ENCODE measurements at places on chromosomes 6 and 20.

GRCh38 chr20:38112261-38112929, 52.7 kb downstream of the TGM2 start:
- no peak for DNase-seq

GRCh38 chr6:57256541-57256940, 34.4 kb upstream of the RAB23 start:
- DNase-seq: peak; percentile 69

DNA sequence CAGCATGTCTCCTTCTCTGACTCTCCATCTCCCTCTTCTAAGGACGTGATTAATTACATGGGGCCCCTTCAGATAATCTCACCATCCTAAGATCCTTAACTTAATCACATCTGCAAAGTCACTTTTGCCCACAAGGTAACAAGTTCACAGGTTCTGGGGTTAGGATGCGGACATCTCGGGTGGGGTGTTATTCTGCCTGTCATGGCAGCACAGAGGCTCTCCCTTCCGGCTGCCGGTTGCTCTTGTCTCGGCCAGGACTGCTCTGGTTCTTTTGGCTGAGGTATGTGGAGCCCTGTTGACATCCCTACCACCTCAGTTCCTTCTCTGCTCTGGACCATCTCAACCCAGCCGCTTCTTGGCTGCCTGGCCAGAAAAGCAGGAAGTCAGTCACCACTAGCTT, 4.2 kb upstream of the CST11 start:
- DNase-seq: no peak

DNA sequence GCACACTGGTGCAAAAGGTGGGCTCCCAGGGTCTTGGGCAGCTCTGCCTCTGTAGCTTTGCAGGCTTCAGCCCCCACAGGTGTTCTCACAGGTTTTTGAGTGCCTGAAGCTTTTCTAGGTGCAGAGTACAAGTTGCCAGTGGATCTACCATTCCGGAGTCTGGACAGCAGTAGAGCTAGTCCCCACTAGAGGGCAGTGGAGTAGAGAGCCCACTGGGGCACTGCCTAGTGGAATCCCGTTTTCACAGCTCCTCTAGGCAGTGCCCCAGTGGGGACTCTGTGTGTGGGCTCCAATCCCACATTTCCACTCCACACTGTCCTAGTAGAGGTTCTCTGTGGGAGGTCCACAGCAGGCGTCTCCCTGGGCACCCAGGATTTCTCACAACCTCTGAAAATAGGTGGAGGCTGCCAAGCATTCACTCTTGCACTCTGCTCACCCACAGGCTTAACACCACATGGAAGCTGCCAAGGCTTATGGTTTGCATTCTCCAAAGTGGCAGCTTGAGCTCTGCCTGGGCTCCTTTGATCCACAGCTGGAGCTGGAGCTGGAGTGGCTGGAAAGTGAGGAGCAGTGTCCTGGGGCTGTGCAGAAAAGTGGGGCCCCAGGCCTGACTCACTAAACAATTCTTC, 86.3 kb upstream of the PROKR2 start:
- DNase-seq: no peak

DNA sequence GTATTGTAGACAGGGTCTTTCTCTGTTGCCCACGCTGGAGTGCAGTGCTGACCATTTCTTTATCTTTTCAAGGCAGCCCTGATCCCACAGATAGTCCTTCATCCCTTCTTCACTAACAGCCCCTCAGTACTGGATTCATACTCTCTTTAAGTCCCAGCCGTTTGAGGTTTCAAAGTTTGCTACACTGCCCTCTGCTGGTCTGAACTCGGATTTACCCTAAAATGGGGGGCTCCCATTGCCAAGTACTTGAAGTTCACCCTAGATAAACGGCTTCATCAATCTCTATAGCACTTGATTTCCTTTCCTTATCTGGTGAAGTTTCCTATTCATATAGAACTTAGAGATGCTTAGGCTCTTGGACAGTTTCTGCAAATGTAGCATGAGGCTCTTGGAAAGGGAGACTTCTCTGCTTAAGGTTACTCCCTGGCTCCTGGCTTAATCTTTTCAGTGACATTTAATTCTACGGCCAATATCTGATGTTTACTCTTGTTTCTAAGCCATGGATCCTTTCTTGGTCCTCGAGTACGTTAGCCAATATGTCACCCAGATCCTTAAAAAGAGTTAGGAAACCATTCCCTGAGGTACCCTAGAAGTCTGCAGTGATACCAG, 21.4 kb upstream of the PREP start:
- DNase-seq: peak; percentile 43

DNA sequence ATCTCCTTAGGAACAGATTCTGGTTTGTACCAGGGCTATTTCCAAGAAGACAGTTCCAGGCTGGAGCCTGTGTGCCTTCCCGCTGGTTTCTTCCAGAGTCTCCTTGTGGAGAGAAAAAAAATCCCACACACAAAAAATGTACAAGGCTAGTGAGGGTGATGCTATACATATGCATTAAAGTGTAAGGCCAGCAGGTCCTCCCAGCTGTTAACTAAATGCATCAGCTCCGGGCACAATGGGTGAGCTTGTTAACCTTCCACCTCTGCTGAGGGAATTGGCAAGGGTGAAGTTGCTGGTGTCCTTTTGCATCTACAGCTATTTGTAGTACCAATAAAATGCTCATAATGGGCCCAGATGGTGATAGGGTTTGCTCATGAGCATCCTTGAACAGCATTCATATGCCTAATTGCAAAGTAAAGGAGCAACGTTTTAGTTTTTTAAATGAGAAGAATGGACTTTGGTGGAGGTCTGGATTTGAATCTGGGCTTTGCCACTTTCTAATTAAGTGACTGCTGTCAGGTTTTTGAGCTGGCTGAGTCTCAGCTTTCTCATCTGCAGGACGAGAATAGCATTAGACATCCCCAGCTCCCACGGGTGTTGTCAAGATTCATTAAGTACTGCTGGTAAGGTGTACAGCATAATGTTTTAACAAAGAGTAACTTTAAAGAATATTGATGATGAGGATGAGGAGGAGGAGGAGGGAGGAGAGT, 361.8 kb downstream of the QKI start:
- DNase-seq: no peak

GRCh38 chr20:45392733-45393132, 14.6 kb upstream of the TP53TG5 start:
- peak; percentile 14 for DNase-seq

DNA sequence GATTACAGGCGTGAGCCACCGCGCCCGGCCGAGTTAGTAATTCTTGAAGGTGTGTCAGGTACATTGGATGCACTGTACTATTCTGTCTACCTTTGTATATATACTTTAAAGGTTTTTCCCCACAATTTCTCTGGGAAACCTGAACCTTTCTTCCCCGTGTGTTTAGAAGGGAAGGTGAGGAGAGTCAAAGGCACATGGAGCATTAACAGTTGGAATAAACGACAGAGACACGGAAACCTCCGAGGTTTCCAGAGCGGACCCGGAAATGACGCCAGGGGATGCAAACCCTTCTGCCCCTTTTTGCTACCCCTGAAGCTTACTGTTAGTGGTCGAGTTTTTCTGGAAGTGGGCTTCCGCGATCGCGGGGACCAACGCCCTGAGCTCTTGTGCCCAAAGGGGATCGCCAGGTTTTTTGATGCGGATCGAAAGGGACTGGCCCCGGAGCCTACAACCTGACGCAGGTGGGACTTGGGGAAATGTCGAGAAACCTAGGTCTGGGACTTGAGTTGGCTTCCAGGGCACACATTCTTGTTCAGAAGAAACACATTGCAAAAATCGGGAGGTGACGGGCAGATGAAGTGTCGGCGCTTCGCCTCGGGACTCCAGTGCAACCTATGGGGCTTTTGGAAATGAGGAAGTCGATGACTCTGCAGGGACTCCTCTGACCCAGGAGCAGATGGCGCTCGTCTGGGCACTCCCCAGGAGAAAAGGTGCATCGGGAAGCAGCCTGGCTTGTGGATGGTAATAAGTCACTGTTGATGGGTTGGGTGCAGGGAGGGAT, 218.2 kb downstream of the OR2B2 start:
- peak; percentile 57 for DNase-seq

- no peak for DNase-seq
Measured at GRCh38 chr20:25286917-25287316, 39.0 kb downstream of the PYGB start.

DNA sequence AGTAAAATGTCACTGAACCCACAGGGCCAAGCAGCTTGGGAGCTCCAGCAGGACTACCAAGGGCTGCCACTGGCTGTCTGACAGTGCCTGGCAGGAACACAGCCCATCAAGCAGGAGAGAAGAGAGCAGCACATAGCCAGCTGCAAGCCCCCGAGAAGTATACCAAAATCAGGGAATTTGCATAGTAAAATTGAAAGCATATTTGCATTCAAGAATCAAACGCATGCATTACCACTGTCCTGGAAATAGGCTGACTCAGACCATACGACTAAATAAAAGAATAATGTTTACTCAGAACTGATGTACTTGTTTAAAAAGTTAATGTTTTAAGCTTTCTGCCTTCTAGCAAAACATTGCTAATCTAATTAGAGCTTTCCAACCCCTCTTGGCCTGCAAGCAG, 298.1 kb downstream of the TFAP2B start:
- DNase-seq: no peak

DNA sequence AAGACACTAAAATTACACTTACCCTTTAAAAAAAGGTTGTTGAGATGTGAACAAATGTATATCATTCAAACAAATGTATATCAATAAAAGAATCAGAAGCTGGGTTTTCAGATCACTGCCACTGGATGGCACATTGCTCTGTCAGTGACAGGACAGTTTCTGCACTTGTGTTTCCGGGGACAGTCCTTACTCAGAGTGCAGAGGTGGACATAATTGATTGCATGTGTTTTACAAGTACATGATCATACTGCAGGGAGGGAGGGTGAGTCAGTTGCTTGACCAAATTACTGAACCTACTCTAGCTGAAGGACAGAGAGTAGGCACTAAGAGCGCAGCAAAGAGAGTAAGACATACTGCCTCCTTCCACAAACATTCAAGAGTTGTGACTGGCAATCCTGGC, 302.3 kb downstream of the TENT5A start:
- no peak for DNase-seq

GRCh38 chr6:53107091-53107490, 41.5 kb downstream of the GCM1 start:
- no peak for DNase-seq

All from umbilical cord (tissue), 2 donors.